ENCODE measurements at places on chromosomes 1 and 21.

- no peak for DNase-seq
These were observed 33.0 kb downstream of the DSCAM start for GRCh38 chr21:40813918-40814317.

GRCh38 chr1:171606402-171606941 is 15.6 kb upstream of the MYOCOS start:
- DNase-seq = no peak

DNA sequence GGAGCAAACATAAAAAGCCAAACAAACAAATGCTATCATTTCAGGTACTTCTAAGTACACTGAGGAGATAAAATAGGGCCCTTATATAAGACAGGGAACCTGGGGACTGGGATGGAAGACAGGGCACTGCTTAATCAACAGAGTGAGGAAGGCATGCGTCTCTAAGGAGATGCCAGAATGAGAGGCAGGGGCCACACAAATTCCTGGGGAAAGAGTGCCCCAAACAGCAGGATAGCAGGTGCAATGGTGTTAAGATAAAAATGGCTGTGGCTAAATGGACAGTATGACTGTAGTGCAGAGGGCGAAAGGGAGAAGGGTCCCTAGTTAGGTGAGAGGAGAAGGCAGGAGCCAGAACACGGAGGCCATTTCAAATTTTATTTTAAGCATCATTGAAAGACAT is 113.9 kb downstream of the ZBTB18 start:
- DNase-seq = no peak

DNA sequence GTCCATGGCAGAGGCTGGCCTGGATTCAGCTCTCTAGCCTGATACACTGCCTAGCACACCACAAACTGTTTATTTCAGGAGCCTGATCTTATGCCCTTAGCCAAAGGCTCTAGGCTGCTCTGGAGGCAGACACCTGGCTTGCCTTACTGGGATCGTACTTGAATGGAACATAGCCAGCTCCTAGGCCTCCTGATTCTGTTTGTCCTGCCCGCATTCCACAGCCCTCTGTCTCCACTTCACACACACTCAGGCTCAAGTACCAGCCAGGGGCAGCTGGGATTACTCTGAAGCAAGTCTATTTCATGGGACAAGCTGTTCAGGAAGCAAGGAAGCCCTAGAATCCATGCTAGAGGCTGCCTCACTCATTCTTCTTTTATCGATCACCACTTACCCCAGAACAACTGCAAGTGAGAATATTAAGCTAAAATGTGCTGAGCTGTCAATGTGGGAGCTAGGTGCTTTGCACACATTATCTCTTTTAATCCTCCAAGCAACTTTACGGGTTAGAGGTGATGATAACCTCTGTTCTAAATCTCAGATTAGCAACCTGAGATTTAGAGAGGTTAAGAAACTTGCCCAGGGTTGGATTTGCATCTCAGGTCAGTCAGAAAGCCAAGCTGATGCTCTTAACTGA is 31.1 kb upstream of the CYP4B1 start:
- DNase-seq = no peak

- no peak for DNase-seq
These were observed 1.2 kb upstream of the CD1D start for GRCh38 chr1:158179301-158180041.

DNA sequence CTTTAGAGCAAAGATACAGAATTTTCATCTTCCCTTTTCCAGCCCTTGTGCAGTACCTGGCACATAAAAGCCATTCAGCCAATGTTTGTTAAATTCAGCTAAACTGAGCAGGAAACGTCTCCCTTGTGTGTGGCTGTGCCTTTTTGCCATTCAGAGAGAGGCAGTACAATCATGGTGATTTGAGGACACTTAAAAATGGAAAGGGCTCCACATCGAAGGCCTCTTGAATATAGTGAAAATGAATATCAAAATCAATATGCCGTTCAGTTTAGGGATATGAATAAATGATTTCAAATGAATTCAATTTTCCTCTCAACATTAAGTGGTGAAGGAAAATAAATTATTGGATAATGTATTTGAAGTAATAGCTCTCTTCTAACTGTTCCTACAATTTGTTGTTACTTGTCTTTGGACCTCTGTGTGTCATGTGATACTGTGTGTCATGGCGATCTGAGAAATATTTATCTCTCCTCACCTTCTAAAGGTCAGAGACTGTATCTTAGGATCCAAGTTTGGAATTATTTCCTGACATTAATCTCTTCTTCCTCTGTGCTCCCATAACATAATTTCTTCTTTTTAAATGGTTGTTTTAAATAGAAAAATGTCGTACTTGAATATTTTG is 355.6 kb upstream of the ST6GALNAC5 start:
- no peak for DNase-seq

DNA sequence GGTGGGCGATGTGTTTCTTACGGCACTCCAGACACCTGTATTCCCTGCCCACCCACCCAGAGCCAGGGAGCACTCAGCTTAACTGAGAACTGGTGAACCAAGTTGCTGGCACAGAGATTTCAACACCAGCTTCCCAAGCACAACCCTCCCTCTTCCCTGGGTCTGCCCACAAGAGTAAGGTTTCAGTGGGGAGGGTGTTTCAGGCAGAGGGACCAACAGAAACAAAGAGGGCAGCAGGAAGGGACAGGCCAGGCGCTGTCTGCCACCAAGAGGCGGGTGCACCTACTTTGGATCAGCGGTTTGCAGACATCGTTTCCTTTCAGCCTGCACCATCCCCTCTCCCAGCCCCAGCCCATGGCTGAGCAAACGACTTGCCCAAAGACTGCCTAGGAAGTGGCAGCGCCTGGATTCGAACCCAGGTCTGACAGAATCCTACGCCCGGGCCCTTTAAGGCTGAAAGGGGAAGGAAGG is 21.9 kb upstream of the ALDH4A1 start:
- DNase-seq = no peak

DNA sequence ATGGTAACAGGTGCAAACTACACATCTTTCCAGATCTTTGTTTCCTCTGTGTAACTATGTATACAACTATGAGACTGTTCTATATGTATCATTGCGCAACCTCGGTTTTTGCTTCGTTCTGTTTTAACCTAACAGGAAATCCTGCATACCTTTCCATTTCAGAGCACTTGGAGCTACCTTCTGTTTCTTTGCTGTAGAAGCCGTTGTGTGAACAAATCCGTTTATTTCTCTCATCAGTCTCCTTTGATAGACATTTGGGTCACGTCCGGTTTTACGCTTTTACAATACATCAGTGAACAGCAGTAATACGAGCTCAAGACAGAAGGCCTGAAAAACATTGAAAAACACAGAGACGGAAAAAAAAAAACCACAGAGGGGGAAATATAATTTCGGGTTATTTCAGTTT is 10.5 kb downstream of the ATP5IF1 start:
- DNase-seq = no peak

DNA sequence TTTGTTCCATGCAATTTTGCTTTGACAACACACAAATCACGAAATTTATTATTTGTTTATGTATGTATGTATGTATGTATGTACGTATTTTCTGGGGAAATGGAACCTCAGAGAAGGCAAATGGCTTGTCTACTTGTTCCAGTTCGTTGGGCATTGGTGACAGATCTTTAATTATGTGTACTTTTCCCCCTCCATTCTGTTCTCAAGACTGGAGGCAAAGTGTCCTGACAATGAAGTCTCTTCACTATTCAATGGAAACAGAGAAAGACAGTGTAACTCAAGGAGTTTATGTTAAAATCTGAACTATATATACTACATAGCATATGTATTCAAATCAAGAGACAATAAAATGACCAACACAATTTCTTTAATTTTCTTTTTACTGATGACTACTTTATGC is 245.7 kb upstream of the PTBP2 start:
- DNase-seq = peak; percentile 75

- no peak for DNase-seq
These were observed 1.7 kb downstream of the ODF2L start for GRCh38 chr1:86394416-86394815.

- DNase-seq = no peak
These were observed 116.8 kb upstream of the SMYD2 start for GRCh38 chr1:214164173-214164572.

DNA sequence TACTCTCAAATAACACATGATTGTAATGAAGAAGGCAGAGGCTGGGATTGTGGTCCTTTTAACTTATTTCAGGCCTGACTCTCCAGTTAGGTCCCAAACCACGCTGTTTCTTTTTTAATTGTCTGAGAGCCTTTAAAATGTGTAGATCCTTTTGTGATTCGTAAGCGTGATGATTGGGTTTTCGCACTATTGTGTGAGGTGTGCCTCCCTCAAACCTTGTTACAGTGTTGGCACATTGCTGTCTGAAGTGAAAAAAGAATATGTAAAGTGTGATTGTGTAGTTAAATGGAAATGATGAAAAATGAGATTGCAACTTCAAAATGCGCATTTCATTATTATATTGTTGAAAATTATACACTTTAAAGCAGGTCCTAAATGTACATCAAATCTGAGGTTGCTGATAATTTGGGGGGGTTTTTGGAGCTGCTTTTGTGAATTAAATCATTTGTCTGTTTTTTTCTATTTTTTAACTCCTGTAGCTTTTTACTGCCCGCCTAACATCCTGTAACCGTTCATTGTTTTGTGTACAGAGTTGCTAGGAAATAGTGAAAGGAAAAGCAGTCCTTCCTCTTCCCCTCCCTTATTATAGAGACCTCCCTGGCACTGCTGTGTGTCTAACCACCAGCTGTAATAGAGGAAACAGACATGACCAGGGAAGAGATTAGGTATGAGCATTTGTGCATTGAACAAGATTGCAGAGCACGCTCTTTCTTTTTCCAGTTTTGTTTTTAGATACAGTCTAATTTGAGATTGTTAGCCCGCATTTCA is 43.3 kb downstream of the IARS2 start:
- peak; percentile 68 for DNase-seq

- DNase-seq = peak; percentile 57
These were observed 24.5 kb downstream of the CLIC6 start for GRCh38 chr21:34693192-34693810.

DNA sequence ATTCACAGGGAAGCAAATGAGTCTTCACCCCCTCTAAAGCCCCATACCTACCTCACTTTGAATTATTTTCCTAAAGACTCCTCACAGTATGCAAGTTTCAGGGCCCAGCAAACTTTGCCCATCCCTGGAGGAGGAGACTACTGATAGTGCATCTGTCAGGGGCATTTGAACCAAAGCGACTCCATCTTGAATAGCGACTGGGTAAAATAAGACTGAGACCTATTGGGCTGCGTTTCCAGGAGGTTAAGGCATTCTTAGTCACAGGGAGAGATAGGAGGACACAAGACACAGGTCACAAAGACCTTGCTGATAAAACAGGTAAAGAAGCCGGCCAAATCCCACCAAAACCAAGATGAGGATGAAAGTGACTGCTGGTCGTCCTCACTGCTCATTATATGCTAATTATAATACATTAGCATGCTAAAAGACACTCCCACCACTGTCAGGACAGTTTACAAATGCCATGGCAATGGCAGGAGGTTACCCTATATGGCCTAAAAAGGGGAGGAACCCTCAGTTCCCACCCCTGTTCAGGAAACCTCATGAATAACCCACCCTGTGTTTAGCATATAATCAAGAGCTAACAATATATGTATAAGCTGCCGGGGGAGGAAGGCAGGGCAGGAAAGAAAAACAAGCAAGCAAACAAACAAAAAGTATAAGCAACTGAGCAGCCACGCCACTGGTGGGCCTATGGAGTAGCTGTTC is 3.3 kb upstream of the PKNOX1 start:
- DNase-seq = no peak

GRCh38 chr1:7899741-7900140 is 40.9 kb downstream of the TNFRSF9 start:
- DNase-seq = no peak

- DNase-seq = no peak
These were observed 75.0 kb downstream of the TPR start for GRCh38 chr1:186300056-186300455.

DNA sequence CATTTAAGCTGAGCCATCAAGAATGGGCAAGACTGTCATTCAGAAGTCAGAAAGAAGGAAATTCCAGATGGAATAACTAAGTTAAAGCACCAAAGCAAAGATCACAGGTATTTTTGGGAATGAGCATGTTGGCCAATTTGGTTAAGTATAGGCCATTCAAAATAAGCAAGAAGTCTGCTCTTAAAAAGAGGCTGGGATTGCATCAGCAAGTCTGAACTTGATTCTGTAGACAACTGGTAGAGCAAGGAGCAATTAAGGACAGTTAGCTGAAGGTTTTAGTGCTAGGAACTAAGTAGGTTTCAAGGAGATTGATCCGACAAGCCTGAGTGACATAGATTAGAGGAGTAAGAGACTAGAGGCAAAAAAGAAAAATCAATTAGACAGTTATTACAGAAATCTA is 8.4 kb downstream of the ANKRD45 start:
- DNase-seq = no peak

- no peak for DNase-seq
These were observed 44.1 kb upstream of the EIF4G3 start for GRCh38 chr1:21220815-21221214.

DNA sequence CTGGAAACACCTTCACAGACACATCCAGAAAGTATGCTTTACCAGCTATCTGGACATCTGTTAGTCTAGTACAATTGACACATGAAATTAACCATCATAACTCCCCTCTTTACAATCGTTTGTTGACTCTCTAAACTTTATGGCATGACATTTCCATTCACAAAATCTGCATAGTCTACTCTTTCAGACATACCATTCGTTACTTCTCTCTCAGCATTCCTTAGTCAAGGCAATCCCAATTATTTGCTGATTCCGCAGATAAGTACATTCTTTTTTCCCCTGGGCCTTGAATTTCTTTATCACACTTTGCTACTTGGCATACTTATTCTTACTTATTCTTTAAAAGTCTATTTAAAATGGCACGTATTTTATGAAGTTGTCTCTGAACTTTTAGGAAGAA is 15.1 kb upstream of the CRB1 start:
- peak; percentile 45 for DNase-seq

DNA sequence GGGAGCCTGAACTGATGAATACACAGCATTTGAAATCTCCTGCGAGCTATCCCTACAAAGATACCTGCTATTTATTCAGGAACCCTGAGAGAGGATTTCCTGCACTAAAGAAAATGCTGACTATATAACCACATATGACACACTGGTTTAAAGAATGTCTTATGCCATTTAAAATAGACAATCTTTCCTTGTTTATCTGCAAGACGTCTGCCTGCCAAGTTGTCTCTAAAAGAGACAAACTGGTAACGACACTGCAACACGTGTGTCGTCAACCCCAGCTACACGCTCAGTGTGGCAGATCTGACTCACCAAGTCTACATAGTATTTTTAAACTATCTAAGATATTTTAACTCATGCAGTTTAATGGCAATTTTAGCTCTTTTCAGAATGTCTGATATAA is 42.7 kb downstream of the APP start:
- DNase-seq = no peak

DNA sequence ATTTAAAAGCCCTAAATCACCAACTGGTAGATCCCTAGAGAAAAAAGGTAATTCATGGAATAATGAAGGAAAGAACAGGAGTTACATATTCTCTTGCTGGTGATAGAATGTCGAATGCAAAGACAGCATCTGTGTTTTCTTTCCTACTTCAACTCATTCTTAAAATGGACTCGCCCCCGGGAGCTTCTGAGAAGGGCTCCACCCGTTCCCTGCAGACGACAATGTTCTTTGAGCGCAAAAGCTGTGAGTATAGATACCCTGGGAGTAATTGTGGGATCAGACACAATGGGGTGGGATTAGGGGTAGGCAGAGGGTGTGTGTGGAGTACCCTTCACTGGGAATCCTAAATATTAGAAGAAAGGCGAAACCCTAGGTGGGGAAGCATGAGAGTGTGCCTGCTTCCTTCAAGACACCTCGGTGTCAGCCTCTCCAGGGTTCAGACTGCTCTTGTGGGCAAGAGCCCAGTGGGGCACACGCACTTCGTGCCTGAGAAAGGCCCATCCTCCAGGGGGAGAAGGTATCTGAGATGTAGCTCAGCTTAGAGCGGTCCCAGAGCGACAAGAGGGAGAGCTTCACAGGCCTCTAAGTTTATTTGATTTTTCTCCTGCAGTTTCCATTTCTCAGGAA is 123.3 kb upstream of the DPYD start:
- no peak for DNase-seq
